ENCODE measurements at places on chromosomes 7 and 10. TPM values are rescaled to one million over a fixed set of nuclear protein-coding genes. Genes with fewer than 3 reads are reported as not detected.

The EGFR gene
- 4.1 TPM for total RNA-seq

The HOXA2 gene
- 2.2 TPM for total RNA-seq

The CPA1 gene
- not detected for total RNA-seq

The ADRA2A gene
- not detected for total RNA-seq

The SLC13A1 gene
- total RNA-seq: not detected

The VIPR2 gene
- not detected for total RNA-seq

The AGAP4 gene
- total RNA-seq: 16.2 TPM

The CTTNBP2 gene
- total RNA-seq: 0.25 TPM

The DNMBP gene
- 53.4 TPM for total RNA-seq

The OR2A5 gene
- not detected for total RNA-seq

The LRMDA gene
- total RNA-seq: 5.1 TPM

The TMUB1 gene
- 36.7 TPM for total RNA-seq

The SFXN3 gene
- total RNA-seq: 83.1 TPM

- no peak for DNase-seq
Measured at GRCh38 chr7:150990416-150991186, at the start of gene NOS3. Gene NOS3, plus strand, starts transcription at chr7:150991017. Its CDS starts 2,787 bp downstream, at chr7:150993804.

GRCh38 chr10:128697437-128697836, 571.2 kb upstream of the MKI67 start:
- DNase-seq: no peak

DNA sequence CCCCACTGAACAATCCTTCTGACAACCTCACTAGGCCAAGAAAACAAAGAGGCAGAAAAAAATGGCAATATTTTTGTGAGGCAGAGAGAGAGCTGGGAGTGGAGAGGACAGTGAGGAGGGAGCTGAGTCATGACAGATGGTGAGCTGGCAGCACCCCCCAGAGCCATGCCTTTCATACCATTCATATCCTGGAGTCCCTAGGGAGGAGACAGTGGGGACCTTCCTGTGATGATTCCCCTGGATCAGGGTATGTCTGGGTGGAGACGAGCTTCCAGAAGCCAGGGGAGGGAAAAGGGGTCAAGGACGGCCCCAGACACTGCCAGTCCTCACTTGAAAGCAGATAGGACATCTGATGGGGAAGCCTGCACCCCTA, 160.5 kb downstream of the ADAM12 start:
- DNase-seq: no peak

DNA sequence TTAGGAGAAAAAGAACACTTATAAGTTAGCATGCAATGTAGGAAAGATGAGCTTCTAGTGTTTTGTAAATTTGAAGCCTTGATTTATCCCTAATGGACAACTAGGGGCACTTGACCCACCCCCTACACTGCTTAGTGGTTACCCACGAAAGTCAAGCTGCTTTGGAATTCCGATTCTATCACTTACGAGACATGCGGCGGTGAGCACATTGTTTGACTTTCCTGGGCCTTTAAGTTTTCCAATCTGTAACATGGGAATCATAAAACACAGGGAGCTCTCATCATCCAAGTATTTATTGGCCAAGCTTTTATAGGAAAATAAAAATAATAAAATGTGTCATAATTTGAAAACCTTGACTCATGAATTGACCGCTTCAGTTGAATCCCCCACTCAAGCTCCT, 78.7 kb upstream of the PDK4 start:
- no peak for DNase-seq

GRCh38 chr10:98080494-98080893, 50.1 kb upstream of the CRTAC1 start:
- no peak for DNase-seq

GRCh38 chr10:30254926-30255325, 94.2 kb downstream of the MTPAP start:
- no peak for DNase-seq

GRCh38 chr7:18978108-18978495, 139.3 kb downstream of the TWIST1 start:
- DNase-seq: peak; percentile 80

GRCh38 chr10:89523274-89523673, 12.1 kb downstream of the SLC16A12 start:
- peak; percentile 73 for DNase-seq

- DNase-seq: no peak
Measured at GRCh38 chr7:14960721-14961120, 58.2 kb upstream of the DGKB start.

GRCh38 chr10:46285966-46286620, 704 bp upstream of the ANTXRL start:
- DNase-seq: no peak

- no peak for DNase-seq
Measured at GRCh38 chr10:74388801-74389200, 237.8 kb downstream of the ADK start.

- no peak for DNase-seq
Measured at GRCh38 chr7:271266-272107, 18.5 kb upstream of the FOXL3 start.

- peak; percentile 95 for DNase-seq
Measured at GRCh38 chr10:7932301-7933036, 114.2 kb downstream of the TAF3 start.

DNA sequence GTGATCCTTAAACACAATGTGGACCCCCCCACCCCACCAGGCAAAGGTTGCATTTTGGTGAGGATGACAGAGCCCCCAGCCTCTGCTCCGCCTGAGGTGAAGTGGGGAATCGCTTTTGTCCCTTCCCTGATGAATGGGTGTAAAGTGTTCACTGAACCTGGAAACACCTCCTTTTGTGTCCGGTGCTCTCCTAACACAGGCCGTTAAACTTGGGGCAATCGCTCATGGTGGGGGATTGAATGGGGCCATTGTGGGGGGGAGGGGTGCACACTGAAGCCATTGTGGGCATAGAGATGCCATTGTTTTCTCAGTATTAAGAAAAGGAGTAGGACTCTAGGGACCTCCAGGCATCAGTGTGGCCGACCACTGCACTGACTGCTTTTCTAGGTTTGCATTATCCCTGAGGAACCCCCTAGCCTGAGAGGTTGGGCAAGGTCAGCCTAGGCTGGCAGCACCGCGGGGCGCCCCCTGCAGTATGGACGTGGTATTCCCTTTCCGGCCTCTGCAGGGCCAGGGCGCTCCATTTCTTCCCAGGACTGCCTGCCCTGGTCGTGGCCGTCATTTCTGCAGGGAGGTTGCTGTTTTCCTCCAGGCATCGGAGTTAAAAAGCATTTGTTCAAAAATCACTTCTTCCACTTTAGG, 158.3 kb downstream of the TCF7L2 start:
- DNase-seq: no peak

GRCh38 chr7:64869121-64869725, 33.9 kb upstream of the ZNF273 start:
- DNase-seq: no peak

- DNase-seq: no peak
Measured at GRCh38 chr10:1382711-1383110, 326.5 kb downstream of the WDR37 start.

DNA sequence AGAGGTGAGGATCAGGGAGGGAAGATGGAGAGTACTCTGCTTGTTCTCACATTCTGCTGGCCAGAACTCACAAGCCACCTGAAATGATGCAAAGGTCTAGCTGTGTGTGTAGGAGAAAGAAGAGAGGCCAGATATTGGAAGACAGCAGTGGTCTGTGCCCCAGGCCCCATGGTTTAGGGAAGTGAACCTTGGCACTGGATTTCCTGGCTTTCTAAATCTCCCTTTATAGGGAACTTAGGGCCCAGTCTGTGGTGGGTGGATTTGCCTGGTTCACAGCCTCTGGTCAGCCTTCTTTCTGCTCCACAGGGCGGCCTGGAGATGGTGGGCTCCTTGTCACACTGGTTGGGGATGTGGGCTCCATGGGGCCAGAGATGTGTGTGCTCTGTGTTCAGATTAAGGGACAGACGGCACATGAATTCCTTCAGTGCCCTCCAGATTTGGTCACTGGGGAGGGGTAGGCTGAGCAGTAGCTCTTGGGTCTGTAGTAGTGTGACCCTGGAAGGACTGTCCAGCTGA, 9.5 kb upstream of the SH2D4B start:
- no peak for DNase-seq

DNA sequence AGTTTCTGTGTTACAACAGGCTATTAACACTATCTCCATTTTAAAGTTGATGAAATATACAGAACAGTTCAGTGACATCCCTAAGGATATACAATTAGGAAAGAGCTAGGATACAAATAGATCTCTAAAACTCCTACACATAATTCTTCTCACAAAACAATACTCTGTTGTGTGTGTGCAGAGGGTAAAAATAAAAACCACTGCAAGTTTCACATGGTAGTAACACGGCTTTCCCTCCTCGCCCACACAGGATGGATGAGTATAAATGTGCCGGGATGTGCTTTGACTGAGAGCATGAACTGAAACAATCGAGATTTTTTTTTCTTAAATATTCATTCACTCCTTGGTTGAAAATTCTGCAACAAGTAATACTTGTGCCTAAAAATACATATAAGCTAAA, 131.5 kb upstream of the C1QL3 start:
- DNase-seq: no peak

All from endothelial cell of umbilical vein (primary cell).